NK-92 treated with Interleukin-12 subunit alpha and Interleukin-12 subunit beta, amount 100 ng/mL, for 24 hours (cell line): ENCODE measurements at places on chromosomes 6 and 20.

DNA sequence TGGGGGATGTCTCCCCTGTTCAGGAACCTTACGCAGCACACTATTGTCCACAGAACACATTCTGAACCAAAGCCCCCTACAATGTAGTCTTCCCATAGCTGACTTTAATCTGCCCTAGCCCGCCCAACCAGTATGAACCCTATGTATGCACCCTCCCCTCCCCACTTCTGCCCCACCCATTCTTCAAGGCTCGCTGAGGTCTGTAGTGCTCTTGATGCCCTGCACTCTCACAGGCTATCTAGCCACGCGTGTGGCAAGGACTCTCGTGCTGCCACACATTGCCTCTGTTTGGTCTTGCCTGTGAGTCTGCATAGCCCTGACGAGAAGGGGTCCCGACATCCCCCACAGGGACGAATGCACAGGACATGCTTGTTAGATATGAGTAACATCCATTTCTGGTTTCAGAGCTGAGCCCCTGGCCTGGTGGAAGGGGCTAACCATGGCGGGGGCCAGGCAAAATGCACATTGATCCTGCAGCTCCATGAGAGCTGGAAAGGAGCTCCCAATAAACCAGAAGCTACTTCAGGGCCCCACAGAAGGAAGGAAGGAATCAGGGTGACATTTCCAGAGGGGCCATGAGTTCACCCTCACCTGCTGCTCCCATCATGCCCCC is 22.6 kb downstream of the MOCS1 start:
- no peak for DNase-seq

- DNase-seq, result no peak
Observed at GRCh38 chr20:8535403-8536261, 403.6 kb downstream of the PLCB1 start.

DNA sequence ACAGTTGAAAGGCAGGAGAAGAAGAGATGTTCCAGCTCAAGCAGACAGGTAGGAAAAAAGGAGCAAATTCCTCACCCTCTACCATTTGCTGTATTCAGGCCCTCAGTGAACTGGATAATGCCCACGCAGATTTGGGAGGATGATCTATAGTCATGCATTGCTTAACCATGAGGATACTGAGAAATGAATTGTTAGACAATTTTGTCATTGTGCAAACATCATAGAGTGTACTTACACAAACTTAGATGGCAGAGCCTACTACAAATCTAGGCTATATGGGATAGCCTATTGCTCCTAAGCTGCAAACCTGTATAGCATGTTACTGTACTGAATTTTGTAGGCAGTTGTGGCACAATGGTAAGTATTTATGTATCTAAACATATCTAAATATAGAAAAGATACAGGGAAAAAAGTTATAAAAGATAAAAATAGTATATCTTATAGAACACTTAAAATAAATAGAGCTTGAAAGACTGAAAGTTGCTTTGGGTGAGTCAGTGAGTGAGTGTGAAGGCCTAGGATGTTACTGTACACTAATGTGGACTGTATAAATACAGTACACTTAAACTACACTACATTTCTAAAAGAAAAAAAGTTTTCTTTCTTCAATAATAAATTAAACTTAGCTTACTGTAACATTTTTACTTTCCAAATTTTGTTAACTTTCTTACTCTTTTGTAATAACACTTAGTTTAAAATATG is 672.3 kb downstream of the UTRN start:
- DNase-seq, result no peak

GRCh38 chr6:169905041-169905807 is 153.8 kb downstream of the ERMARD start:
- no peak for DNase-seq

DNA sequence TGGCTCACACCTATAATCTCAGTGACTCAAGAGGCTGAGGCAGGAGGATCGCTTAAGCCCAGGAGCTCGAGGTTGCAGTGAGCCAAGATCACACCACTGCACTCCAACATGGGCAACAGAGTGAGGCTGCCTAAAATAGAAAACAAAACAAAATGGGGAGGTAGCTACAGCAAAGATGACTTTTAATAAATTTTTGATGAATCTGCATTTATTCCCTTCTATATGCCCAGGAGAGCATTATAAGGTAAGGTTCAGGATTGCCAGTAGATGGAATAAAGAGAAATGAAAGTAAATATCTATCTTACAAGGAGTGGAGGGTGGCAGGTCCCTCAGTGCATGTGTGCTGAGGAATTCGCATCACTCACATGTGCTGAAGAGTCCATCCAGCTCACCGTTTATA is 24.2 kb downstream of the UNC5CL start:
- no peak for DNase-seq

DNA sequence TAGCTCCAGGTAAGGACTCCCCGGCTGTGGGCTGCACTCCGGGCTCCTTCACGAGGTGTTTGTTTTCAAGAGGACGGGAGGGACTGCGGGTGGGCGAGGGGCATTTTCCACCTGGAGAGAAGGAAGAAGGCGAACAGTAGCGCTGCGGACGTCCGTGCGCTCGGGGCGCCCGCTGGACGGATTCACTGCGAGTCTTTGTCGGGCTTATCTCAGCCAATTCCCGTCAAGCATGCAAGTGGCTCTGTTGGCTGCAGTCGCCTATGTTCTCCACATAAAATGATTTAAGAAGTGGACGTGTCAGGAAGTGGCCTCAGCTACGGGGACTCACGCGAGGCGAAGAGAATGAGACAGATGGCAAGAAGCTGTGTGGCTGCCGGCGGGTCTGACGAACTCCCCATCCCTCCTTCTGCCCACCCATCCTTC is 332 bp downstream of the GRIK2 start:
- no peak for DNase-seq

DNA sequence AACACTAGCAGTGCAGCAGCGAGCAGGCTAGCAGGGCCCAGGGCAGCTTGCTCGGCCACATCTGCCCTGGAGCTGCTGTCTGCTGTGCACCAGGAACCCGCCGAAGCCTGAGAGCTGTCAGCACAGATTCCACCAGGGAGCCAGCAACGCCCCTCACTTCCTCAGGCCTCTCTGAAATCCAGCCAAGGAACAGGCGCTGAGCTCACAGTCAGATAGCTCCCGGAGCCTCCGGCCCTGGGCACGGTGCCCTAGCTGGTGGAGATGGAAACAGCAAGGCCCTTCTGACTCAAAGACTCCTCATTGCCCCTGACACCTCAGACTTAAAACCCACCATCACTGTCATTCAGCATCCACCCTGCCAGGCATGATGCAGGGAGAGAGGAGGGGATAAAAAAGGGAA is 839.4 kb downstream of the MAFB start:
- DNase-seq, result no peak

DNA sequence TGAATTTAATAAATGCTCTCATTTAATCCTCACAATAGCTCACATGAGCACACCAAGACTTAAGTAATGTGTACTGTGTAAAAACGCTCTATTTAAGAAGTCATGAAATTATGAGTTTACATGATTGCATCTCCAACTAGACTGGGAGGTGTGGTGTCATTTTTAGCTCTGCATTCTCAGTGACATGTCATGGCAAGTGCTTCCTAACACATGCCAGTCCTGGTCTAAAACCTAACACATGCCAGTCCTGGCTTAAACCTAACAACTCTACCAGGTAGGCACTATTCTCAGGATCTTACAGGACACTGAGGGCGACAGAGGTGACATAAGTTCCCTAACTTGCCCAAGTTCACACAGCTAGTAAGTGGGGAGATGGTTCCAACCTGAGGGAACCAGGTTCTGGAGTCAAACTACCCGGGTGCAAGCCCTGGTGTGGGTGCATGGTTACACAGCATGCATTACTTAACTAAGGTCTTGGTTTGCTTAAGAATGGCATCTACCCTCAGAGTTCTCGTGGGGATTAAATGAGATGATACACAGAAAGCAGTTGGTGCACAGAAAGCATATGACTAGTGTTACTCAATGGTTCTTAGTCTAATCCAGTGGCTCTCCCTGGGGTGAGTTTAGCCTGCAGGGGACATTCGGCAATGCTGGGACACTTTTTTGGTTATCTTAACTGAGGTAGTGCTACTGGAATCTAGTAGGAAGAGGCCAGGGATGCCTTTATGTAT is 14.7 kb downstream of the CLDN20 start:
- DNase-seq, result no peak

DNA sequence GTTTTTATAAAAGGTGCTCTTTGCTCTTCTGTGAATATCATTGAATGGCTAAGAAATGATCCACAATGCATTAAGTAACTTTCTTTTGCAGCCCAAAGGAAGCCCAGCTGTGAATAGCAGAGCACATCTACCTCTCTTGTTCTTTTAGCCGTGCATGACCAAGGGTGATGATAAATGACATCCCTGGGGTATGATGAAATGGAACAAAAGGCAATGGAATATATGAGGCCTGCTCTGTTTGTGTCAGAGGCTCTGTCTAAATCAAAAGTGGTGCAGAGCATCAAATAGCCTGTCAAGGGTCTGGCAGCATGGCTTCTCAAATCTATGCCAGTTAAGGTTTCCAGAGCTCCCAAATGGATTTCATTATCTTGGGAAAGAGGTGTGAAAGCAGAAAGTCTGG is 362.6 kb upstream of the RNF217 start:
- no peak for DNase-seq

DNA sequence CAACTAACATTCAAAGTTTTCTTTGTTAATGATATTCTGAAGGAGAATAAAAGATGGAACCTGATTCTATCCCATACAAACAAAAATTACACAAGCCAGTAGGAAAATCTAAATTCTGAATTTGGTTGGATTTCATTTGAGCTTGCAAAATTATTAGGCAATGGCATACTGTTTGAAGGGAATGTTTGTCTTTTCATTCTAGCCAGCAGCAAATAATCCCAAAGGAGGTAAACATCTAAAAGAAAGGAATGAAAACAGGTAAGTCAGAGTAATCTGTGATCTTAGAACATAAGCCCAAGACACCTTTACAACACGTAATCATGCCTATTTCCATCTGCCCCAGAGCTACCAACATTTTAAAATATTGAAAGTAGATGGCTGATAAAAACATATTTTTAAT is 482.1 kb upstream of the CITED2 start:
- DNase-seq, result no peak

GRCh38 chr20:40720826-40721225 is 31.8 kb upstream of the MAFB start:
- no peak for DNase-seq

DNA sequence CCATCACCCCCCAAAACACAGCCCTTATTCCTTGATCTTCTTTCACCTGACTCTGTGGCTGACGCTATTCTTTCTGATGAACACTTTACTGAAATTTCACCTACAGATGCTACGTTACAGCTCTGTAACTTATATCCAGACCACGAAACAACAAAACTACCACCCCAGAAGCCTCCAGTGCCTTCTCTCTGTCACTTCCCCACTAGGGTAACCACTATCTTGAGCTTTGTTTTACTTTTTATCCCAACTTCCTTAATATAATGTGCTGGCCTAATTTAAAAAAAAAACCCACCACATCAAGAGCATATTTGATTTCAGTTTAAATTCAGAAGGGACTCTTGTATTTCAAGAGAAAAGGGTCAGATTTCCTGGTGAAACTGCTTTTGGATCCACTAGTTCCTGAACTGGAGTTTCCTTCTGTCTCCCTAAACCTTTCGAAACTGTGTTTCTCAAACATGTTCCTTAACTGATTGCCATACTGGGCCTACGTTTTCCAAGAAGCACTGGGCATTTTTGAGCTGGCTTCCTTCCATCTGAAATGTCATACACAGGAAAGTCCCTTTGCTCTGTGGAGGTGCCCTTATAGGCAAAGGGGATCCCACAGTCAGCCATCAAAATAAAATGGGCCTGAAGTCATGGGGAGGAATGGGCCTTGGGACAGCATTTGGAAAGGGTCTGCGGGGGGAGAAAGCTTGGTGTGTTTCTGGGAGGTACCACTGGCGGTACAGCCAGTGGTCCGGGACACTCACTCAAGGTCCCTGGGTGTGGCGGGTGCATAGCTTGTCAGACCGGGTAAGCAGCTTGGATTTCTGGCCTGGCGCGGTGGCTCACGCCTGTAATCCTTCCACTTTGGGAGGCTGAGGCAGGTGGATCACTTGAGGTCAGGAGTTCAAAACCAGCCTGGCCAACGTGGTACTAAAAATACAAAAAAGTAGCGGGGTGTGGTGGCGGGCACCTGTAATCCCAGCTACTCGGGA is 25.8 kb upstream of the RTF2 start:
- no peak for DNase-seq

GRCh38 chr20:59525500-59526241 is 78.7 kb upstream of the PHACTR3 start:
- DNase-seq, result no peak

DNA sequence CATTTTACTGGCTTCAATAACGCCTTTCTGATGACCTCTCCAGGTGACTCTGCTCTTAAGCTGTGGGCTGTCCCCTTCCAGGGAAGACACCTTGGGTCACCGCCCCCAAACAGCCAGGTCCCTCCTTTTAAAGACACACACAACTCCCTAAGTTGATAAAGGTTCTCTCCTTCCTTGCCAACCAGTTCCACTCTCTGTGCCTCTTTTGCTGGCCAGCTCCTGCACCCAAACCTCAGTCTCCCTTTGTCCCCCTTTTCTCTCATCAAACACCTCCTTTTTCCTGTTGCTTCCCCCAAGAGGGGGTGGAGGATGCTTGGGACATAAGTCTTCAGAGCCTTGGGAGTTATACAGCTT is 1.0 kb downstream of the NCOA6 start:
- DNase-seq, result peak; percentile 52

GRCh38 chr6:35954333-35954732 is 33.4 kb upstream of the SRPK1 start:
- DNase-seq, result no peak

DNA sequence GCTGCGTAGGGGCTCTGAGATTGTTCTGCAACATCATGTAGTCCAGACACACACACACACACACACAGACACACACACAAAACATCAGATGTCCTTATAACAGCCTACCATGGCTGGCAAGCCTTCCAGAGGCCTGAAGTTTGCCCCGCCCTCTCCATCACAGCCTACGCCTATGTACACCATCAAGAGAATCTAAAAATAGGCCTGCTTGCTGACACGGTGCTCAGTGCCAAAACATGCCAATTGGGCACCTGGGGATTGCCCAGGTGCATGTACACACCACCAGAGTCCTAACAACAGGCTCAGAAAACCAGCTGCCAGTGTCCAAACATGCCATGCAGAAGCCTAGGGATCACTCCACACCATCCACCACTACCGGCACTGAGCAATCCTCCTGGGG is 391.7 kb upstream of the SPTLC3 start:
- no peak for DNase-seq

DNA sequence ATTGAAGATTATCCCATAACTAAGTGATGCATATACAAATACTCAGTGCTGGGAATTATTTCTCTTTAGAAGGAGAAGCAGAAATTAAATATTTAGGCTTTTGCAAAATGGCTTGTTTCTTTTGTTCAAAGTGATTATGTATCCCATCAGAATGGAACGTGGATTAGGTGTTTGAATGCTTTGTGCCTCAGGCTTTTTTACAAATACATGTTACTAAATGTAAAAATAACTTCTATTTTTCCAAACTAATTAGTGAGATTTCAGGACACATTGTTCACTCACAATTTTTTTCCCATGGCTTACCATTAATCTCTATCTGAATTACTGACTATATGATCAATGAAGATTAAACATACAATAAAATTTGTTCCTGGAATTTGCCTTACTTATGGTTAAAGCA is 925.9 kb upstream of the CITED2 start:
- no peak for DNase-seq

- DNase-seq, result peak; percentile 44
Observed at GRCh38 chr6:139135578-139136545, 982 bp downstream of the HECA start.

- no peak for DNase-seq
Observed at GRCh38 chr6:90184334-90185298, 112.0 kb downstream of the BACH2 start.

- DNase-seq, result no peak
Observed at GRCh38 chr20:50034567-50035180, 51.9 kb downstream of the SNAI1 start.
